ENCODE measurements at places on chromosomes 2 and 18.
A peak's percentile ranks its signal among the peaks of the same experiment; 100 is the strongest.

GRCh38 chr2:224020523-224020922 is 18.6 kb downstream of the SERPINE2 start:
- DNase-seq: no peak

DNA sequence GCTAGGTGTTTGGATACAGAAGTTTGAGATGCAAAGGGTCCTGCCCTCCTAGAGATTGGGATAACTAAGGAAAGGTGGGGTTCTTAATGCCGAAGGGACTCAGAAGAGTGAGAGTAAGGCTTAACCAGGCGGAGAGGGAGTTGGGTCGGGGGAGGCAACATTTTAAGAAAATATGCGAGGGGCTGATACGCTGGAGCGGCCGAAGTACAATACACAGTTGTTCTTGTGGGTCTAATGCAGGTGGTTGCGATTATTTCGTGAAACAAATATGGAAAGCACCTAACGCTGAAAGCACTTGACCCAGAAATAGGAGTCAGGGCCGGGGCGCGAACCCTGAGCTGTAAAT is 344 bp upstream of the MRPL33 start:
- no peak for DNase-seq

DNA sequence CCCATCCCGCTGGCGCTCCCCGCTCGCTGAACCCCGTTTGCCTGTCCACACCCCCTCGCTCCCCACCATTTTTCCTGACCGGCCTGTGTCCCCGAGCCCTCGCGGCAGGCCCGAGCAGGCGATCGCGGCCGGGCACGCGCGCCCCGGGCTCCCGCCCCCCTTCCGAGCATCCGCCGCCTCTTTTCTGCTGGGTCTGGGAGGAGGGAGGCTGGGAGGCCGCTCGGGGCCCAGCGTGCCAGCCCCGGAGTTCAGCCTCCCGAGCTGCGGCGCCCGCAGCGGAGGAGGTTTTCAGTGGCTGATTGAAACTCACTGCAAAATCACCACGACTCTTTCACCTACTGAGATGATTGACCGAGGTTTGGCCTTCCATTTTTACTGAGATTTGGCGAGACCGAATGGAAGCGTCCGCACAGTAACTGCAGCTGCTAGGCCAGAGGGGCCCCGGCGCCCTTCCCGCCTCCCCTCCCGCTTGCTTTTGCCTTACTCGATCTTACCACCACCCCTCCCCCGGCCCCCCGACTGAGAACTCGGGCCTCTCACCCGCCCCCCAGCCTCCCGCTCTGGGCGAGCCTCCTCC is 4.8 kb downstream of the SOX11 start:
- DNase-seq: no peak

DNA sequence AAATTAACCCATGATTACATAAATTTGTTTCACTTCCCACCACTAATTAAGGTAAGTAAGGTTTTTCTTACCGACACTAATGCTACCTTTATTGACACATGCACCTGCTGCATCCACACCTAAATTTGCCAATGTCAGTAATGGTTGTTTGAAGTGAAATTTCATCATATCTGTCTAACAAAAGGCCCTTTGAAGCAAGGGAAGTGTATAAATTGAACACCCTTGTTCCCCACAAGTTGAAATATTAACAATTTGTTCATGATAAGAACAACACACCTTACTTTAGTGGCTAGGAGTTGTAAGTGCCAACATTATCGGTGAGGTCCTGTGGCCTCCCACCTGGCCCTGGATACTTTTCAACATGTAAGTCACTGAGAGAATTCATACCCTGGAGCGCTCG is 116.3 kb upstream of the CDCA7 start:
- DNase-seq: no peak

DNA sequence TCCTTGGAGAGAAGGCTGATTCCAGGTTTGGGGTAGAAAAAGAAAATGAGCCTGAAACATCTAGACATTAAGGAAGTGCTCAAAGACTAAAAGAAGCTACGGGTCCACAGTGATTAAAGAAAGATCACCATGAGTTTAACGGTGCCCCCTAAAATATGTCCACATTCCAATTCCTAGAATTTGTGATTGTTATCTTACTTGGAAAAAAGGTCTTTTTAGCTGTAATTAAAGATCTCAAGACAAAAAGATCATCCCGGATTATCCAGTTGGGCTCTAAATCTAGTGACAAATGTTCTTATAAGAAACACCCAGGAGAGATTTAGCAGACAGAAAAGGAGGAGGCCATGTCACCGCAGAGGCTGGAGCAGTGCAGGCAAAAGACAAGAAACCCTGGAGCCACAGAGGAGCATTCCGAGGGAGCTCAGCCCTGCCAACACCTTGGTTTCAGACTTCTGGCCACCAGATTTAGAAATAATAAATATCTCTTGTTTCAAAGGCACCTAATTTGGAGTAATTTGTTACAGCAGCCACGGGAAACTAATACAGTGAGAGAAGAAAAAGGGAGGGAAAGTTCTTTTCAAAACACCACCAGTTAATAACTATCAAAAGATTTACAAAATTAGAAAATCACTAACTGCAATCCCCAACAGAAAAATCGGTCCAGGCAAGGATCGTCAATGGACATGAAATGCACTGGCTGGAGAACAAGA is 8.5 kb downstream of the UXS1 start:
- DNase-seq: no peak

DNA sequence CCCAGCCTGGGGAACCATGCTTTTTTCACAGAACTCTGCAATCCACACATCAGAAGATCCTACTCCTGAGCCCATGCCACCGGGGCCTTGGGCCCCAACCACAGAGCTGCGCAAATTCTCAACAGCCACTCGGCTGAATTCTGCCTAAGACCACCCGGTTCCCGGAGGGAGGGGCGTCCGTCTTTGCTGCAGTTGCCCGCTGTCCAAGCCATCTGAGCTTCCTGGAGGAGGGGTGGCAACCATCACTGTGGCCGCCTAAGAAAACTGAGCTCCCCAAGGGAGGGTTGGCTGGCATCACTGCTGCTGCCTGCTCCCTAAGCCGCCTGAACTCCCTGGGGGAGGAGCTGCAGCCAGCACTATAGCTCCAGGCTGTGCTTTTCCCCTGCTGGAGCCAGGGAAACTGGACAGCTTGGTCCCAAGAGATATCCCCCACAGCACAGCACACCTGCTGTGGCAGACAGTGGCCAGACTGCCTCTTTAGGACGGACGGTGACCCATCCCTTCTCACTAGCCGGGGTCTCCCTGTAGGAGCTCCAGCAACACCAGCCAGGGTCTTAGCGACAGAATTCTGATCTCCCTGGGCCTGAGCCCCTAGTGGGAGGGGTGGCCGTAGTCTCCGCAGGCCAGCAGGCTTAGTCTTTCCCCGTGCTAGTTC is 1411.6 kb upstream of the CDH2 start:
- DNase-seq: no peak

GRCh38 chr2:46144133-46144800 is 152.9 kb upstream of the EPAS1 start:
- DNase-seq: peak; percentile 46

DNA sequence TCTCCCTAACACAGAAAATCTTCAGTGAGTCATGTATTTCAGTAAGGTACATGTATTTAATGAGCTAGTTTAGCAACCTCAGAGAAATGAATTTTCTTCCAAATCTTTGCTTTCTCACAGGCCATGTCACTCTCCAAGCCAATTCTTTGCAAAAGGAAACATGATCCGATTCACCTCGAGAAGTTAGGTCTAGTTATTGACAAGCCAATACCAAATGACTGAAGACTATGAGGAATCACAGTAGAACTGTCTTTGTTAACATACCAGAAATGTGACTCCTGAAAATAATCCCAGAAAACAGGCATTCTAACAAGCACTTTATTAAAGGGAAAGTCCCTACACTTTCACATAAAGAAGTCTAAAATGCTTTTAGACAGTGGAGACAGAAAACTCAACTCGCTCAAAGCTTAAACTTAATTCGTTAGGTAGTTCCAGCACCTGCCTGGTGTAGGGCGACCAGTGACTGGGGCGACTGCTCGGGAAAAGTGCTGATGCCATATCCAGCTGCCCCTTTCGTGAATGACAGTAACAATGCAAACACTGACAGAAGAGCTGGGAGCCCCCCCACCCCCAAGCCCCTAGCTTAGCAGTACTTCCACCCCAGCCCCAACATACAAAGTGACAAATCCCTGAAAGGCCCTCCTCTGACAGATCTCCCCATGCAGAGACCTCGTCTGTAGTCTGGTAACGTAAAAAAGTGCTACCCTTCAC is 1.8 kb downstream of the MEMO1 start:
- no peak for DNase-seq

DNA sequence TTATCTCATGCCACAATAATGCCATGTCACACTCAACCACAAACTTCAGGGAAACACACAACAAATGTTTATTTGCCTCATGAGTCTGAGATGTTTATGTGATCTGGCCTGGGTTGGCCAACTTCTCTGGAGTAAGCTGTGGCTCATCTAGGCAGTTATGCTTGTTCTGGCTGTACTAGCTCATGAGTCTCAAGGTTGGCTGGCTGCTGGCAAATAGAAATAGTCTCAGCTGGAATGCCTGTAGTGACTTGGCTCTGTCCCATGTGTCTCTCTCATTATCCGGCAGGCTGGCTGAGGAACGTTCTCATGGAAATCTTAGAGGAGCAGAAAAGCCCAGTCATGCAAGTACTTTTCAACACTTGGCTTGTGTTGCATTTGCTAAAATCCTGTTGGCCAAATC is 234.9 kb upstream of the CDH2 start:
- no peak for DNase-seq

DNA sequence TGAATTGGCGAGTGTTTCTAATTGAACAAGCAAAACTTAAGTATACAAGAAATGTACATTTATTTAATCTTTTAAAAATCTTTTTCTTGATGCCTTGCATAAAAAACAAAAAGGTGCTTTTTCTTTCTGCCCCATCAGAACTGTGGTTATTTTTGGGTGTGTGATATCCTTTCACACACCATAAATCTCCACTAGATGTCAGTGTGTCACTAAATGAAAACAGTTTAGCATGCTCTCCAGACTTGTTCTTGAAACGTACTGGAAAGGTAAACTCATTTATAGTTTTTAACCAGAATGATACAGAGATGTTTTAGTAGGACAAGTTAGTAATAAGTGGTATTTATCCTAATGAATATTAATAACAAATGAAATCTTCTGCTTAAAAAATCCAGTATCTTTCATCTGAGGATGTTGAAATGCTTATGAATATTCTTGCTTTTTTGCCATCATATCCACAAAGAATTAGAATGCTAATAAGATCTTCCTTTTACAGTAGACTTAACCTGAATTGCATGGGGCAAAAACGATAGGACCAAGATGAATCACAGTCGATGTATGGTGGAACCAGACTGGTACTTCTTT is 96.8 kb downstream of the UBE2E3 start:
- no peak for DNase-seq

DNA sequence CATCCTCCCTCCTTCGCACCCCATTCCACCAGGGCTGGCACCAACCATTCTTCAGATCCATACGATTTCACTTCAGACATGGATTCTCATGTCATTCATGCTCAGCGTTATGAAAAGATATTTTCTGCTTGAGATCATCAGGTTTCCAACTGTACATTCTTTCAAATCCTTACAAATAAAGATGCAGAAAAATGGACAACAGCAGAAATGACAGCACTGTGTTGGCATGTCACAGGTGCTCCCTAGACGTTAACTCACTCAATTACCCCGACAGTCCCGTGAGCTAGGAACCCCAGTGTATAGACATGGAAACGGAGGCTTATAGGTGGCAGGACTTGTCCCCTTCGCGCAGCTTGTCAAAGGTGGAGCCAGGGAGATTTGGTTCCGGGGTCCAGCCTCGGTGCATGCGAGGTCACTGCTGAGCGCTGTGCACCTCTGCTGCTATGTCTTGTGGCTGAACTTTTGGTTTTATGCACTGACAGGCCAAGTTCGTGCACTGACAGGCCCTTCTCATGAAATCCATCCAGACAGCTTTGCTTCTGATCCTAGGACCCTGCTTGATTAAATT is 17.7 kb downstream of the FHL2 start:
- DNase-seq: no peak

DNA sequence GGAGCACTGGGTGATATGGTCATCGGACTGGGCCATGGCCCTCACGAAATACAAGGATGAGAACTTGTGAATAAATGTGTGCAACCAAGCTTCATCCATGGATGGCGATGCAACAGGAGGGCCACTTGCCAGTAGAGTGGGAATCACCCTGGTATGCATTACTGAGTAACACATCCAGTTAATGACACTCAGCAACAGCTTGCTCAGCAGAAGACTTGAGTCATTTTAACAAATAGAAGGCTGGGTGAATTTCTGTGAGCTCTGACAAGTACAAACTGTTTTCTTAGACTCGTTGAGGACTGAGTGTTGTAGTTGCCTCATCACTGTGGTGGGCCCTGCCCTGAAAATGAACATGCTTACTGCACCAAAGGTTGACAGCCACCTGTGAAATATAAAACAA is 221.6 kb downstream of the NCKAP5 start:
- DNase-seq: no peak

DNA sequence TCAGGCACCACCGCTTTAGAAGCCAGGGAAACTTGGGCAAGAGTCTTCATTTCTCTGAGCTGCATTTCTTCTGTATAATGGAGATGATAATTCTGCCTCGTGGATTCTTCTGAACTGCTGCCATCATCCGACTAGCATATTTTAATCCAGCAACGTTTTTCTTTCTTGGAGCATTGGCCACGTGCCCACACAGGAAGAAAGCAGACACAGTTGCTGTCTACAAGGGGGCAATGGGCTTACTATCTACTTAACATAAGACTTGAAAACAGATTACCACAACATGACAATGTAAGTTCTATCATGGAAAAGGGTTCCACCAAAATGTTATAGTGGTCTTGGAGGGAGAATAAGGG is 176.5 kb downstream of the FAM210A start:
- DNase-seq: no peak

GRCh38 chr2:31413862-31414550 is 536 bp downstream of the XDH start:
- DNase-seq: peak; percentile 10

DNA sequence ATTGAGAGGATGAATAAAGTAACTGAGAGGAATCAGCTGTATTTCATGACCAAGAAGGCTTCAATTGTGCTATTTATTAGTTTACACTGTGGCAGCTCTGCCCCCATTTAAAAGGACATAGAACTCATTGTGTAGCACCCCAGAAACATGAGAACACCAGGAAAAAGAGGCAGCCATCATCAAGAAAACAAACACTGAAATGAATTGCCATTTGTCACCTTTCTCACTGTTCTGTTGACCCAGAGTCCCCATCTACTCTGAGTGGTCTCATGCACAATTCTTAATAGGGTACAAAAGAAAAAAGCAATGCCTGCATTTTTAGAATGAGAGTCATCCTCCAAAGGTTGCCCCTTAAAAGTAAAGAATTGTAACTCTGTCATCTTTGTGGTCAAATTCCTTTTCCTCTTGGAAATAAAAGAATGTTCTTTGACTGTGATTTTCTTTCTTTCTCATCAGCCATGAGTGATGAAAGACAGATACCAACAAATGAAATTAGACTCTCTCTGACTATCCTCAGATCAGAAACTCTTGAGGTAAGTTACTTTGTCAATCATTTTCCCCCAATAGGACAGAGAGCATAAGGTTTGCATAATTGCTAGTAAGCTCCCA is 1941.9 kb upstream of the PIK3C3 start:
- no peak for DNase-seq

- DNase-seq: no peak
Measured at GRCh38 chr2:188441288-188441947, 149.7 kb downstream of the GULP1 start.

Data from T-helper 2 cell treated with Interferon-gamma antibody and Interleukin-4, amounts not matched to agents 5 μg/mL and 100 μg/mL, for 36 hours (primary cell).